HFFc6 (cell line): ENCODE measurements at places on chromosomes 3 and 15. TPM values are rescaled to one million over a fixed set of nuclear protein-coding genes. Genes with fewer than 3 reads are reported as not detected.

DNA sequence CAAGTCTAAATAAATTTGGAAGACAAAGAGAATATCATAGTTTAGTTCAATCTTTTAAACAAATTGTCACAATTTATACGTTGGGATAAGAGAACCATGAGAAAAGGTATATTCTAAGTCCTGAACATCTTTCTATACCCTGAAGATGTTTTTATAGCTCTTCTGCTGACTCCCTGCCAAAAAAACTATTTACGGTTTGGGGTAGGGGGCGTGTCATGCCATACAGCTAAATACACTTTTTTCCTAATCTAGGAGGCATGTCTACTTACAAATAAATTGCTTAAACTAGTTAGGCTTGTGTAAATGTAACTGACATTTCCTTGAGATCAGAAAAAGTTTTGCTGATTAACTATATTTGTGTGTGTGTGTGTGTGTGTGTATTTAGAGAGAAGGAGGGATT lies 163.3 kb downstream of the PGPEP1L start:
- peaks cover 14% of the 10 kb centered on the region for H3K36me3 ChIP-seq
- no peak for DNase-seq
- no peak overlapping the region for H3K4me3 ChIP-seq
- no peaks in the 10 kb centered on the region for H3K27me3 ChIP-seq

GRCh38 chr3:155646669-155647068 lies 98.2 kb downstream of the PLCH1 start:
- no peak overlapping the region for H3K27ac ChIP-seq
- no peaks in the 10 kb centered on the region for H3K4me1 ChIP-seq
- no peak for DNase-seq
- no peaks in the 10 kb centered on the region for H3K27me3 ChIP-seq

GRCh38 chr3:108241721-108242120 lies 19.5 kb upstream of the IFT57 start:
- no peak for DNase-seq
- H3K4me3 ChIP-seq, result no peak overlapping the region
- no peaks in the 10 kb centered on the region; the same call in 1 of the 2 replicates for H3K27me3 ChIP-seq
- H3K36me3 ChIP-seq, result no peaks in the 10 kb centered on the region
- H3K4me1 ChIP-seq, result no peaks in the 10 kb centered on the region

DNA sequence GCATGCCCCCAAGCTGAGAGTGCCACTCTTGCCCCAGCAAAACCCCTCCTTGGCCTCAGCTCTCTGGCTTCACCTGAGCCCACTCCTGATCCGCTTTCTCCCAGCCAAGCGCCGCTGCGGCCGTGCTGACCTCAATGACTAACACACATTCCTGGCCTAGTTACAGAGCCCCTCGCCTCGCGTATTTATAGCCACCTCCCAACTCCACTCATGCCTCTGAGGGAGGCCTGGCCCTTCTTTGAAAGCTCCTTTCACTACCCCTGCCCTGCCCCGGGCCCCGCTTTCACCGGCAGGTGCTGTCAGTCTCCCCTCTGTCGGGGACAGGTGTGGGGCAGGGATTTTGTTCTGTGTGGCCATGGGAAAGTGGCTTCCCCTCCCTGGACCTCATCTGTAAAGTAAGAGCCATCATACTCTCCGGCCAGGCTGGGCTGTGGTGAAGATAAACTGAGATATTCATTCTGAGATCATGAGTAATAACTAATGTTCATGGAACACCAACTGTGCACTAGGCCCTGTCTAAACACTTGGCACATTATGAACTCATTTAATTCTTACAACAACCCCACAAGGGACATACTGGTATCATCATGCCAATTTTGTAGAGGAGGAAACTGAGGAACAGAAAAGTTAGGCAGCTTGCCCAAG lies 13.2 kb upstream of the ATP2B2 start:
- DNase-seq, result peak; percentile 28
- no peak overlapping the region for H3K4me3 ChIP-seq
- peaks cover 14% of the 10 kb centered on the region for H3K4me1 ChIP-seq

A4GNT gene
- not detected in 3 replicates for total RNA-seq

BOC gene
- total RNA-seq, result 6.9 to 13.5 TPM (median 8.3 TPM) in 3 replicates

DNA sequence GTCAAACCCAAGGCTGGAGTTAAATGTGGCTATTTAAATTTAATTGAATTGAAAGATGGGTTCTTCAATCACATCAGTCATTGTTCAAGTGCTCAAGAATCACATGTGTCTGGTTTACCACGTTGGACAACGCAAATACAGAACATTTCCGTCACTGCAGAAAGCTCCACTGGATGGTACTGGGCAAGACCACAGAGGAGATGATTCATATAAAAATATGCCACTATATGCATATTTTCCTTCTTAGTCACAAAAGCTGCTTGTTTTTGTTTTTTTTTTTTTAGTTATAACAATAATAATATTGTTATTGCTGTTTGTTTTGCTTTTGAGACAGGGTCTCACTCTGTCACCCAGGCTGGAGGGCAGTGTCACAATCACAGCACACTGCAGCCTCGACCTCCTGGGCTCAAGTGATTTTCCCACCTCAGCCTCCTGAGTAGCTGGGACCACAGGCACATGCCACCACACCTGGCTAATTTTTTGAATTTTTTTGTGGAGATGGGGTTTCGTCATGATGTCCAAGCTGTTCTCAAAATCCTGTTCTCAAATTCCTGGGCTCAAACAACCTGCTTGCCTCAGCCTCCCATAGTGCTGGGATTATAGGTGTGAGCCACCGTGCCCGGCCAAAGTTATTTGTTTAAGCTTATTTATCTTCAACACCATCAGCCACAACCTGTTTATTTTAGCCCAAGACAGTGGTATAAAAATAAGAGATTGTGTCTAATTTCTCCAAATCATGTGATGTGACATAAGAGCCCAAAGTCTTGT lies 19.4 kb downstream of the RTP3 start:
- no peaks in the 10 kb centered on the region for H3K27me3 ChIP-seq
- DNase-seq, result peak; percentile 89
- peak overlapping the region; percentile 60 for H3K4me3 ChIP-seq
- no peaks in the 10 kb centered on the region; the same call in 1 of the 2 replicates for H3K36me3 ChIP-seq
- peak overlapping the region; percentile 90 for H3K27ac ChIP-seq

GRCh38 chr3:139982404-139982803 lies 47.4 kb downstream of the CLSTN2 start:
- H3K27me3 ChIP-seq, result no peaks in the 10 kb centered on the region
- DNase-seq, result no peak
- H3K4me3 ChIP-seq, result no peak overlapping the region

DNA sequence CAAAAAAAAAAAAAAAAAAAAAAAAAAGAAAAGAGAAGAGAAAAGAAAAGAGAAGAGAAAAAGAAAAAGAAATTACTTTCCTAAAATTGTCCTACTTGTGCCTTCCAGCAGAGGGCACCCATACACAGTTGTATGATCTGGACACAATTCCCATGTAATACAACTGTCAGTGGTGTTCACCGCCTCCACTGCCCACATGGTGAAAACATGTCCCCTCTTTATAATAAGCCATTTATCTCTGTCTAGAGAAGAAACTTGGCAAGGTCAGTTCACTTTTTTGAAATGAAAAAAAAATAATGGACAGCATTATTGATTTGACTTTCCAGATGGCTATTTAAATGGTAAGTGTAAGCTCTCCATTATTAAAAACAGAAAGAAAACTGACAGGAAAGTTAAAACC lies 459.4 kb downstream of the GBE1 start:
- H3K4me1 ChIP-seq, result peaks cover 40% of the 10 kb centered on the region
- H3K4me3 ChIP-seq, result no peak overlapping the region
- H3K36me3 ChIP-seq, result no peaks in the 10 kb centered on the region

DNA sequence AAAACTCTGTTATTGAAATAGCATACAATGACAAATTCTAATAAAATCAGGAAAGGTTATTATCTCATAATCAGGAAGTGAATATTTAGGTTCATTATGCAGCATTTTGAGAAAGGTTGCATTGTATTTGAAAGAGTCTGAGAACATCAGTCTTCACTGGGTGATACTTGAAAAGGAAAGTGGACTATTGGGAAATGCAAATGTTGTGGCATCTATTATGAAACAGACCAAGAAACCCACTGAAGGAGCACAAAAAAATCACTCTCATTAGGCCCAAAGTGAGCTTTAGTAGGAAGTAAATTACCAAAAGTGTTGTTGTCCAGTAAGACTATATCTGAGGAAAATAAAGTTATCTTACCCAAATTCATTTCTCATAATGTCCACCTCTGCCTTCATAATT lies 90.8 kb downstream of the ZPLD1 start:
- H3K4me1 ChIP-seq, result peaks cover 3% of the 10 kb centered on the region
- no peak overlapping the region for H3K4me3 ChIP-seq
- H3K27me3 ChIP-seq, result peaks cover 3% of the 10 kb centered on the region; the same call in 1 of the 2 replicates
- H3K27ac ChIP-seq, result no peak overlapping the region

SHC4 gene
- 2.3 to 4.2 TPM (median 3.2 TPM) in 3 replicates for total RNA-seq

GRCh38 chr3:178754852-178755510 lies 218.7 kb downstream of the KCNMB2 start:
- DNase-seq, result no peak
- no peaks in the 10 kb centered on the region for H3K4me1 ChIP-seq

FSIP1 gene
- 1.2 to 1.6 TPM (median 1.4 TPM) in 3 replicates for total RNA-seq

GASK1A gene
- total RNA-seq, result not detected in 3 replicates

- peaks cover 42% of the 10 kb centered on the region for H3K36me3 ChIP-seq
- H3K27me3 ChIP-seq, result peaks cover 4% of the 10 kb centered on the region
- peak overlapping the region; percentile 38 for H3K27ac ChIP-seq
- H3K4me3 ChIP-seq, result no peak overlapping the region; the same call in 1 of the 2 replicates
- peaks cover 80% of the 10 kb centered on the region for H3K4me1 ChIP-seq
- no peak for DNase-seq
Observed at GRCh38 chr3:150429767-150430671, 21.9 kb downstream of the TSC22D2 start.

GRCh38 chr3:45082142-45082538 lies 56.0 kb downstream of the CLEC3B start:
- peaks cover 5% of the 10 kb centered on the region; the same call in 1 of the 2 replicates for H3K36me3 ChIP-seq
- H3K4me1 ChIP-seq, result peaks cover 46% of the 10 kb centered on the region

- no peak for DNase-seq
- peaks cover 14% of the 10 kb centered on the region for H3K27me3 ChIP-seq
- no peaks in the 10 kb centered on the region for H3K4me1 ChIP-seq
- no peak overlapping the region for H3K4me3 ChIP-seq
- no peaks in the 10 kb centered on the region for H3K36me3 ChIP-seq
- no peak overlapping the region for H3K27ac ChIP-seq
Observed at GRCh38 chr3:186382217-186382885, 20.3 kb upstream of the DGKG start.

GRCh38 chr3:143429628-143430514 lies 310.3 kb downstream of the CHST2 start:
- DNase-seq, result no peak
- H3K36me3 ChIP-seq, result no peaks in the 10 kb centered on the region
- H3K27me3 ChIP-seq, result no peaks in the 10 kb centered on the region
- no peak overlapping the region; the same call in 1 of the 2 replicates for H3K27ac ChIP-seq

ALG3 gene
- 73.3 to 90.6 TPM (median 80.3 TPM) in 3 replicates for total RNA-seq

POLQ gene
- total RNA-seq, result 3.9 to 7.9 TPM (median 6.9 TPM) in 3 replicates

- H3K4me1 ChIP-seq, result peaks cover 41% of the 10 kb centered on the region
- DNase-seq, result peak; percentile 36
- peaks cover 4% of the 10 kb centered on the region; the same call in 1 of the 2 replicates for H3K27me3 ChIP-seq
- H3K27ac ChIP-seq, result peak overlapping the region; percentile 100
- no peaks in the 10 kb centered on the region for H3K36me3 ChIP-seq
- peak overlapping the region; percentile 91 for H3K4me3 ChIP-seq
Observed at GRCh38 chr15:40594429-40594836, 384 bp downstream of the KNL1 start.

CATSPER2 gene
- 0.79 to 2.6 TPM (median 1.4 TPM) in 3 replicates for total RNA-seq

GRCh38 chr15:39587096-39587721 lies 6.3 kb downstream of the THBS1 start:
- H3K4me1 ChIP-seq, result peaks cover 76% of the 10 kb centered on the region
- H3K4me3 ChIP-seq, result peak overlapping the region; percentile 90
- H3K36me3 ChIP-seq, result peaks cover 98% of the 10 kb centered on the region
- DNase-seq, result peak; percentile 82

MUC20 gene
- 0.51 TPM in 1 of 3 replicates, not detected in the others for total RNA-seq

- H3K27me3 ChIP-seq, result no peaks in the 10 kb centered on the region
- H3K27ac ChIP-seq, result no peak overlapping the region
- peaks cover 18% of the 10 kb centered on the region for H3K4me1 ChIP-seq
- no peak for DNase-seq
Observed at GRCh38 chr15:60460931-60461330, 18.0 kb downstream of the ICE2 start.

SAXO2 gene
- total RNA-seq, result 1.1 to 1.4 TPM (median 1.3 TPM) in 3 replicates

DNA sequence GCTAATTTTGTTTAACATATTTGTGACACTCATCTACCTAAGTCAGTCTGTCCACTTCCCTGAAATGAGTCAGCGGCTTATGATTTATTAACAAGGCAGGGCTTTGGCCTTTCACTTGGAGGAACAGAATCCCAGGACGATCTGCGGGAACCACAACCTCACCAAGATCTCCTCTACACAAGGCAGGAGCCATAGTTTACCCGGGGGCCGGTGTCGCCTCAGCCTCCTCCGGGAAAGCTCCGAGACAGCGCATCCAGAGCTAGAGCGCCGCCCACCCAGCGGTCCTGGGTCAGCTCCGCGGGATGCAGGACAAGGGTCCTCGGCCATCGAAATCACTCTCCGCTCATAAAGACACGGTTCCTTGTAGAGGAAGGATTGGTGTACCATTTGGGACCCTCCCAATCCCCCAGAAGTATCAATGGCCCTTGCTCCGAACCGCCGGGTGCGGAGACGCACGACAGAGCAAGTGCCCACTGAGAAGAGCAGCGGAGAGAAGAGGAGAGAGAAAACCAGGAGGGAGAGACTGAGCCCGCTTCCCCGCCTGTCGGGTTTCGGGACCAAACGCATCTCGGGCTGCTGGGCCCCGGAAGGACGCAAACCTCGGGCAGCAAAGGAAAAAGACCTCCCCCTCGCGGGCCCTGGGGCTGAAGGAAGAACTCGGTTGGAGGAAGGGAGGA lies 13.1 kb upstream of the ALCAM start:
- H3K4me3 ChIP-seq, result peak overlapping the region; percentile 82
- peak overlapping the region; percentile 94 for H3K27ac ChIP-seq
- peaks cover 4% of the 10 kb centered on the region; the same call in 1 of the 2 replicates for H3K36me3 ChIP-seq
- H3K27me3 ChIP-seq, result no peaks in the 10 kb centered on the region
- peaks cover 96% of the 10 kb centered on the region for H3K4me1 ChIP-seq
- peak; percentile 56 for DNase-seq

LEKR1 gene
- total RNA-seq, result 0.36 to 1.0 TPM (median 0.53 TPM) in 3 replicates
